Smooth muscle cell of the coronary artery (primary cell): ENCODE measurements at places on chromosomes 4 and X. TPM values are rescaled to one million over a fixed set of nuclear protein-coding genes. Genes with fewer than 3 reads are reported as not detected.

Gene PPID
- 18.8 and 22.4 TPM in 2 replicates for total RNA-seq

Gene UBA6
- 83.0 and 107 TPM in 2 replicates for total RNA-seq

Gene ZNF711
- under 0.01 and 2.4 TPM in 2 replicates for total RNA-seq

Gene TMEM156
- 0.08 TPM in 1 of 2 replicates, not detected in the other for total RNA-seq

Gene SPANXD
- total RNA-seq, result not detected in 2 replicates

Gene TMPRSS11D
- total RNA-seq, result not detected in 2 replicates

Gene TMEM255A
- not detected in 2 replicates for total RNA-seq

Gene FMR1NB
- total RNA-seq, result not detected in 2 replicates

Gene LAS1L
- total RNA-seq, result 21.9 and 27.6 TPM in 2 replicates

Gene ATP6AP2
- 133 and 177 TPM in 2 replicates for total RNA-seq

Gene TMPRSS11F
- total RNA-seq, result not detected in 2 replicates

Gene MND1
- 0.35 and 2.3 TPM in 2 replicates for total RNA-seq

Gene ZNF157
- 0.12 TPM in 1 of 2 replicates, not detected in the other for total RNA-seq

Gene EPHA5
- 0.94 and 15.1 TPM in 2 replicates for total RNA-seq

Gene UGT2B11
- total RNA-seq, result not detected in 2 replicates
